Left lung (tissue), 14 donors: ENCODE measurements at places on chromosomes 4 and X.

GRCh38 chr4:80266253-80266901 lies at the start of gene FGF5:
Gene FGF5 (plus strand): TSS chr4:80266664. CDS start chr4:80266825, 161 bp downstream.
- DNase-seq: no peak

GRCh38 chr4:109051054-109051453 lies 251.4 kb downstream of the COL25A1 start:
- no peak for DNase-seq

GRCh38 chrX:96538104-96538725 lies 146.4 kb upstream of the DIAPH2 start:
- DNase-seq: no peak

- no peak for DNase-seq
Observed at GRCh38 chr4:74942918-74943253, 10.0 kb downstream of the PARM1 start.
